ENCODE measurements at places on chromosomes 1 and 21.

- no peak for DNase-seq
Measured at GRCh38 chr1:9321480-9321849, 28.8 kb downstream of the SPSB1 start.

- no peak for DNase-seq
Measured at GRCh38 chr1:245079021-245079609, 75.7 kb upstream of the KIF26B start.

- no peak for DNase-seq
Measured at GRCh38 chr1:188871164-188871563, 1606.5 kb downstream of the BRINP3 start.

DNA sequence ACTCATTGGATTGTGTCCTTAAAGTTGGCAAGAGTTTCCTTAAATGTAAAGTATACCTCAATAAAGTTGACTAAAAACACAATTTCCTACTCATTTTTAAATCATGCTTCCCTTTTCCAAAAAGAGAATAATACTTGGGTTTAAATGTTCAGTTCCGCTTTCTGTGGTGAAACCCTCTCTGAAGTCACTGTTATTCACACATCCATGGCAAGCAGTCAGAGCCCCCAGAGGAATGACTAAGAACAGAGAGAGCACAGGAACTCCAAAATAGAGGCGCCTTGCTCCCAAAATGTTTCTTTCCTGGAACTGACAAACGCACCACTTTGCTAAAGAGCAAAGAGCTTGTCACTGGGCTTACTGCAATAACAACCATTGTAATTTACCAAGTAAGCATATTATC, 142.5 kb downstream of the TIAM1 start:
- no peak for DNase-seq

- no peak for DNase-seq
Measured at GRCh38 chr1:196678510-196678884, 26.7 kb downstream of the CFH start.

GRCh38 chr1:202210385-202210784, 16.8 kb downstream of the LGR6 start:
- no peak for DNase-seq

GRCh38 chr21:29376556-29376955, 77.8 kb downstream of the BACH1 start:
- no peak for DNase-seq

DNA sequence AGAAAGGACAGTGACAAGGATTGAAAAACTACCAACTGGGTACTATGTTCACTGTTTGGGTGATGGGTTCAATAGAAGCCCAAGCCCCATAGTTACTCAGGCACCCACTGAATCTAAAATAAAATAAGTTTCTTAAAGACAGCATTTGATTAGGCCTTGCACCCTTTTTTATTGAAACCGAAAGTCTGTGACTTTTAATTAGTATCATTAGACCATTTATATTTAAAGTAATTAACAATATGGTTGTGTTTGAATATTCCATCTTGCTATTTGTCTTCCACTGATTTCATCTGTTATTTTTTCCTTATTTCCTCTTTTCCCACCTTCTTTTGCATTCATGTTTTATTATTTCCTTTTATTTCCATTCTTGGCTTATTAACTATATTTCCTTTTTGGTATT, 27.4 kb downstream of the KLHDC7A start:
- no peak for DNase-seq

DNA sequence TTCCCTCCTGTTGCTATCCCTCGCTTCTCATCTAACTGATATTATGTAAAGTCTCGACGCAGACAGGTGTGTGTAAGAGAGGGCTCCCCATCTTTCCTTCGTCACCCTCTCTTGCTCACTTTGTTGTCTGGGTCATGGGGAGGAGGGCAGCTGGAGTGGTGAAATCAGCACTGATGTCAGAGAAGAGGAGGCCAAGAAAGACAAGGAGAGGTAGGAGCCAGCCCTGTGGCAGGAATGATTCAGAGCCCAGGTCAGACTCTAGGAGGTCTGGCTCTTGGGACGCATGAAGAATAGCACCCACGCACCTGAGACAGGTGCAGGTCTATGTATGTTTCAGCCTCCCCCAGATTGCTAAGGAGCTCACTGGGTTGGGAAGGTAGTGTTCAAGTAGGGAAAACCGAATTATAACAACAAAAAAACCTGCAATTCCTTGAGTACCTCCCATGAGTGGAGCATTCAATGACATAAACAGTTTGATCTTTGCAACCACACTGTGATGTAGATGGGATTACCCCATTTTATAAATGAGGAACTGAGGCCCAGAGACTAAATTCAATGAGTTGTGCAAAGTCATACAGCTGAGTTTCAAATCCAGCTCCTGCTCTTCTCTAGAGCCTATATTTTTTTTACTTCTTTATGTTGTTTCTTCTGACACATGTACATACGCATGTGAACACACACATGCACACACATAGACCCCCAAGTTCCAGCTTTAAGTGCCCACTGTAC, 10.4 kb downstream of the NUAK2 start:
- no peak for DNase-seq

GRCh38 chr1:226945106-226945857, 5.2 kb downstream of the COQ8A start:
- DNase-seq = no peak

DNA sequence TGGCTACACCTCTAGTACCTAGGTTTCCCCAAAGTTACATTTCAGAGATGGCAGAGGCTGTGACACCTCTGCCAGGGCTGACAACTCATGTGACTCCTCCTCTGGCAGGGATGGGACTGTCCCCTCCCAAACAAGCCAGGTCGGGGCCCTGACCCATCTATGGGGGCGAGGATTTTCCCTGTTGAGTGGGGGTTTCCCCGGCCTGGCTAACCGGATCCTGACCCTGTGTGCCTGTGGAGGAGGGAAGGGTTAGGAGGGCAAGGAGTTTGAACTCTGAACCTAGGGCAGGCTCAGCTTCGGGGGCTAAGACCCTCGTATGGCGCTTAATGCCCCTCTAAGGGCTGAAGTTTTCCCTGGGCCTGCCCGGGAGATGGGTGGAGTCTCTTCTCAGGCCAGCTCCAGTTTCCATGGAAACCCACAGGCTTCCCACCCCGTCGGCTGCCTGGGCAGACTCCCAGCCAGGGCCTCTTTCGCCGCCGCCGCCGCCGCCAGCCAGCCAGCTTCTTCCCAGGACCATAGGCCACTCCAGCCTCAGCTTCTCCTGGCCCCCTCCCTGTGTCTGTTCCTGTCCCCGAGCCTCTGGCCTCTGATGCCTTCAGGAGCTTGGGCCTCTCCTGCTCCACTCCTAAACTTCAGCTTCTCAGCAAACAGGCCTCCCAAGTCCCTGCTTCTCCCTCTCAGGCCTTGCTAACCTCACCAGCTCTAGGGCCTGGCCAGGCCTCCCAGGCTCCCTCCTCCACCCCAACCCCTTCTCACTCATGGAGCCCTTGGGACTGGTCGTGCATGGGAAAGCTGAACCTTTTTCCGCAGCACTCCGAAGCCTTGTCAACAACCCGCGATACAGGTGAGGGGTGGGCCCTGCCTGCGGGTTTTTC, at the start of gene BTBD19:
TSS of gene BTBD19 (plus strand) at position 461 of the 875 bp plus-strand sequence. CDS start at position 759, 298 bp downstream.
- DNase-seq = no peak

- DNase-seq = no peak
Measured at GRCh38 chr1:2134266-2134620, 60.3 kb downstream of the FAAP20 start.

- no peak for DNase-seq
Measured at GRCh38 chr1:160625725-160626498, 20.9 kb downstream of the SLAMF1 start.

DNA sequence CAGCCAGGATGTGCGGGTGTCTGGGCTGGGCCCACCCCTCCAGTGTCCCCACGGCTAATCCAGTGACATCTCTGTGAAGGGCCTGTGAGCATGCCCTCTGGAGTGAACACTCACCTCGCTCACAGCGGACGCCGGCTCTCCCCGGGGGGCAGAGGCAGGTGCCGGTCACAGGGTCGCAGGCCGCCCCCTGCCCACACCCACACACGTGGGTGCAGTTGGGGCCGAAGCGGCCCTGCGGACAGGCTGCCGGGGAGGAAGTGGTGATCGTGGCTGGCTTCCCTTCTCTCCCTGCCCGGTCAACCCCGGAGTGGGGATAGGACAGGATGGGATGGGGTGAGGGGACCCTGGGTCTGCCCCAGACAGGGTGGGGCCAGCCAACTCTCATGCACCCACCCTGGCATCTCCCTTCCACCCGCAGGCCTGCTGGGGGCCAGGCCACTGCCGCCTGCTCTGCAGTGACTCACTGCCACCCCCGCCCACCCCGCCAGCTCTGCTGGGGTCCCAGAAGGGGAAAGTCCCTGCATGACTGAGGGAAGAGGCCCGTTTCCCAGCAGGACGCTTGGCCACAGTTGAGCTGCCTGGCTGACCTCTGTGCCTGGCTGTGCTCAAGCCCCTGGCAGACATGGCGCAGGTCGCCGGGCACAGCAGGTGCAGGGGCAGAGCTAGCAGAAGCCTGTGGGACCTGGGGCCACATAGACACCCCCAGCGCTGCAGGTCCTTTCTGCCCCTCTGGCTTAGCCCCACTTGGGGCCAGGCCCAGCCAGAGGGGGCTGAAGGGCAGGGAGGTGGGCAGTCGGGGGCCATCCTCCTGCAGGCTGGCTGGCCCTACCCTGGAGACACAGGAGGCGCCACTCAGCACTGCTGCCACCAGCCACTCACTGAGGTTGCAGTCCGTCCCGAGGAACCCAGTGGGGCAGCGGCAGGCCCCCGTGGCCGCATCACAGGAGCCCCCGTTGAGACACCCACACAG, 41.6 kb downstream of the ARHGEF16 start:
- no peak for DNase-seq

GRCh38 chr1:34165422-34165921, 442 bp upstream of the CSMD2 start:
- no peak for DNase-seq

DNA sequence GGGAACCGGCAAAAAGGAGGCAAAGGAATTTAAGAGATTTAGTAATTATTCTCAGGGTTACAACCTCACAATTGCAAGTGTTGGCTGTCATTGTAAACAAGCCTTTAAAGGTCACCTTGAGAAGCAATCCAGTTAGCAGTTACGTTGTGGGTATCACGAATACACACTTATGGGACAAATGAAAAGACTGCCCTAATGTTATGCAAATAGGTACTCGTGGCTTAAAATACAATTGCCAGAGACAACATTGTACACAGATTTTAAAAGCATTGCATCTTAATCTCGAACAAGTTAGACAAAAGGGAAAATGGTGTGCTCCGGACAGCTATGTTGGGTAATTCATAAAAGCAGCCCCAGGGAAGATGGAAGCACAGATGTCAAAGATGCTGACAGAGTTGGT, 120.5 kb upstream of the ZC3H12A start:
- DNase-seq = no peak

GRCh38 chr1:216215169-216215568, 208.1 kb downstream of the USH2A start:
- DNase-seq = no peak

- peak; percentile 38 for DNase-seq
Measured at GRCh38 chr1:197737916-197738315, 37.4 kb downstream of the DENND1B start.

DNA sequence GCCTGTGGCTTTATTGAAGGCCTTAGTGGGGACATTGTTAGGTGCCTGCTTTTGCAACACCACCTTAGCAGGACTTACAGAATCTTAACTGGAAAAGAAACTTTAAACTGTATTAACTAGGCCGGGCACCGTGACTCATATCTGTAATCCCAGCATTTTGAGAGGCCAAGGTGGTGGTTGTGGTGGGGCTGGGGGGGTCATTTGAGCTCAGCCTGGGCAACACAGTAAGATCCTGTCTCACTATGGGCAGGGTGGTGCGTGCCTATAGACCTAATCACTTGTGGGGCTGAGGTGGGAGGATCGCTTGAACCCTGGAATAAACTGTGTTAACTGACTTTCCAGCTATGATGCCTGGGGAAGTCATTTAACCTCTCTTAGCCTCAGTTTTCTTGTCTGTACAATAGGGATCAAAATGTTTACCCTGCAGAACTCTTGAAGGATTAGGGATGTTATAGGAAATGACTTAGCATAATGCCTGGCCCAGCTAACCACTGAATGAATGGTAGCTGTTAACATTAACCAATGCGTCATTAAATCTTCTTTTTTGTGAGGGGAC, 39.5 kb downstream of the IER5 start:
- no peak for DNase-seq

DNA sequence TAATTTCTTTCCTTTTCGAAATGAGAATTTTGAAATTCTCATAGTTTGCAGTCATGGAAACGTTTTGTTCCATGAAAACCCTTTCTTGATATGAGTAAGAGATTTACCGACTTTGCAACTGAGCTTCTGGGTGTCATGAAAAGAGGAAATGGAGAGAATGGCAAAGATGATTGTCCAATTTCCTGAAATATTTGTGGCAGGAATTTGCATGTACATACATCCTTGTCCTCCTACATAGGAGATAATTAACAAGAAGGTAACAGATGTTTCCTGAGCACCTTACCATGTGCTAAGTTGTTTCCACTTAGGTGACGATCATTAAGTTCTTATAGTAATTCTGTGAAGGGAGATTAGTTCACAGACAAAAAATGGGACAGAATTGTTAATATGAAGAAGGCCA, 170.7 kb downstream of the NEGR1 start:
- no peak for DNase-seq

DNA sequence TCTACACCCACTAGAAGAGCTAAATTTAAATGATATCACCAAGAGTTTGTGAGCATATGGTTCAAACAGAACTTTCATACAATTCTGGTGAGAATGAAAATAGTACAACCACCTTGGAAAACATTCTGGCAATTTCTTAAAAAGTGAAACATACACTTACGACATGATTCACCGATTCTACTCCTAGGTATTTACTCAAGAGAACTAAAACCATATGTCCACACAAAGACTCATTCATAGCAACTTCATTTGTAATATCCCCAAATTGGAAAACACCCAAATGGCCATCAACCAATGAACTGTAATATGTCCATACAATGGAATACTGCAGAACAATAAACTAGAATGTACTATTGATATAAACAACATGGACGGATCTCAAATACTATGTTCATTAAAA, 51.2 kb upstream of the ADAM30 start:
- DNase-seq = no peak

- no peak for DNase-seq
Measured at GRCh38 chr1:181386340-181386739, 97.0 kb upstream of the CACNA1E start.

DNA sequence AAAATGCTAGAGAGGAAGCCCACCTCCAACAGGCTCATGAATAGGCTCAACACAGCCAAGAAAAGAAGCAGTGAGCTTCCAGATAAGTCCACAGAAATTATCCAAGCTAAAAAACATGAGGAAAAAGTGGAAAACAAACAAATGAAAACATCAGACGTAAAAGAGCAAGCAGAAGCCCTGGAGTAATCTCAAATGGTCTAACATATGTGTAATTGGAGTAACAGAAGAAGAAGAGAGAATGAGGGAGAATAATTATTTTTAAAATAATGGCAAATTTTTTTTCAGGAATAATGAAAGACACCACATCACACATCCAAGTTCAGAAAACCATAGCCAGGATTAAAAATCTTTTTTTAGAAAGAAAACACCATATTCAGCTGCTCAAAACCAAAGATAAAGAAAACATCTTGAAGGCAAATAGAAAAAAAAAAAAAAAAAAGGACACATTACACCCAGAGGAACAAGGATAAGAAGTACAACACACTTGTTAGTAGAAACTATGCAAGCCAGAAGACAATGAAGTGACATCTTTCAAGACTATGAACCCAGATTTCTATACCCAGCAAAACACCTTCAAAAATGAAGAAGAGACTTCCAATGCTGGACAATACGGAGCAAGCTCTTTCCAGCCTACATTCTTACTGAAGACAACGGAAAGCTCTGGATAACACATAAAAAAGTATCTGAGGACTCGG, 10.6 kb upstream of the SUMO3 start:
- DNase-seq = no peak
